ENCODE measurements at places on chromosomes 16 and 17. TPM values are rescaled to one million over a fixed set of nuclear protein-coding genes. Genes with fewer than 3 reads are reported as not detected.
A peak's percentile ranks its signal among the peaks of the same experiment; 100 is the strongest.

The DHRS7C gene
- not detected for total RNA-seq

The C16orf46 gene
- 2.3 TPM for total RNA-seq

The LLGL2 gene
- total RNA-seq, result 11.0 TPM

The WFIKKN2 gene
- total RNA-seq, result 2.0 TPM

The SLC6A4 gene
- 3.0 TPM for total RNA-seq

GRCh38 chr16:63913290-63913689, 1208.6 kb downstream of the CDH11 start:
- no peak for DNase-seq

DNA sequence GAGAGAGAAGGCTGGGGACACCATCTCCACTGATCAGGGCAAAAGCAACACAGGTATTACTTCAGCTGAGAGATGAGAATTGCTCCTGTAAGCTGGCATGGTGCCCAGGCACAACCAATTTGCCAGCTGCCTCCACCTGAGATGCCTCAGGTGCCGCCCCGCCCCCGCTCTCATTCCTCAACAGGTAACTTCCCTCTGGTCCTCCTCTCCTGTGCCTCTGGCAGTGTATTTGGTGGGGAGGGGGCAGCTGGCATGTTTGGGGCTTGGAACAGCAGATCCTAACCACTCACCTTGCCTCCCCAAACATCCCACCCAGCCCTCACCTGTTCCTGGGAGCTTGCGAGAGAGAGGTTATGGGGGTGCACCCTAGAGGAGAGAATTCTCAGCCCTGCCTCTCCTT, 2.9 kb upstream of the SRCIN1 start:
- no peak for DNase-seq

DNA sequence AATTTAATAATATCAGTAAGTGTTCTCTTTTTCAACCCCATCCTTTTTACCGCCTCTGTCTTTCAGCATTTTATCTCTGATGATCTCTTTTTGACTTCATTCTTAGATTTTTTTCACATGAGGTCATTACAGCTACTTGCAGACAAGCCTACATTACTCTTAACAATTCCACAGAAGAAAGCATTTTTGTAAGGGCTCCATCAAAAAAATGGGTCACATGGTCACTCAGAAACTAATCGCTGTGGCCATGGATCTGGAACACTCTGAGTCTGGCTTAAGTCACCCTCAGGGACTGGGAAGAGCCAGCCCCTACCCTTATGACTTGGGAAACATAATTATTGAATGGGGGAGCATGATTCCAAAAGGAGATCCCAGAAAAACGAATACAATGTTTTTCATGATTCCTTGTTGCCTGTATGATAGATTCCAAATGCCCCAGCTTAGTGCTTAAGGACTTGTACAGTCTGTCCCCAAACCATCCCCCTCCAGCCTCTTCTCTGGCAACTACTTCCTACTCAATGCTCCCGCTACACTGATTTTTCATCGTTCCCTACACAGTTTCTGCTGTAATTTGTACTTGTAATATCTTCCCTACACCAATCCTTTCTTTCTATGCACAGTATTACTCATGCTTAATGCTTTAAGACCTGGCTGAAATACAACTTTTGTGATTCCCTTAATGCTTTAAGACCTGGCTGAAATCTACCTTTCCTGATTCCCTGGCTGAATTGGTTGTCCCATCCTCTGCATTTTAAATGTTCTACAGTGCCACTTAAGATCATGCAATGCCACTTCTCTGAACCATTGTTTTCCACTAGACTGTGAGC, 457.8 kb downstream of the HS3ST4 start:
- DNase-seq, result no peak

- DNase-seq, result no peak
Measured at GRCh38 chr16:13936596-13937081, 16.7 kb downstream of the ERCC4 start.

GRCh38 chr17:52106072-52106471, 52.4 kb downstream of the CA10 start:
- DNase-seq, result no peak

GRCh38 chr17:82215095-82215971, 2.7 kb upstream of the CCDC57 start:
- no peak for DNase-seq

DNA sequence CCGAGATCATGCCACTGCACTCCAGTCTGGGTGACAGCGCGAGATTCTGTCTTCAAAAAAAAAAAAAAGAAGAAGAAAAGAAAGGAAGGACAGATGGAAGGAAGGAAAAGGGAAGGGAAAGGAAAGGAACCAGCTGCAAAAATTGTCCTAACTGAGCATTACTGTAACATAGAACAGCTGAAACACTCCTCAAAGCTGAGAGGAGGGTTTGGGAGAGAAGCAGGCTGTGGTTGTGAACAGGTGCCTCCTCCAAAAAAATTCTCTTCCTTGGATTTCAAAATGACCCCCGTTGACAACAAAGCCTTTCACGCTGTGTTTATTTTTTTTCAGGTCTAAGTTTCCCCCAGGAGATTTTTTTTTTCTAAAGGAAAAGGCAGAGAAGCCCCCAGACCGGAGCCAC, 541.4 kb downstream of the WWOX start:
- DNase-seq, result no peak

DNA sequence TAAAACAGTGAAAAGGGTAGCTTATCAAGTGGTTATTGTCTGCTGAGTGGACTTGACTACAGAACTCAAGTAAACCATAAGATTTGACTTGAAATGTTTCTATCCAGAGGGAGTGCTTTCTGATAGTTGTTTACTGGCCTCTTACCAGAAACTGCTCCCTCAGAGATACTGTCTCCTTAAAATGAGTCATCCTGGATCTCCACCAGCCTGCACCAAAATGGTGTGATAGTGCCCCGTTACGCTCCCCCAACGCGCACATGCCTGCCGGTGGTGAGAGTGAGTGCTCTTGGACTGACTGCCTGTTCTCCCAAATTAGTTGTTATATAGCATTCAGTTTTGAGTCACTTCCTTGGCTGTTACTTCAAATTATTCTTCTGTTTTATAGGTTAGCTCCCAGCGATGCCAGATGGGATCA, 22.9 kb downstream of the PRCD start:
- no peak for DNase-seq

- DNase-seq, result no peak
Measured at GRCh38 chr16:68776821-68777485, 39.9 kb downstream of the CDH1 start.

- no peak for DNase-seq
Measured at GRCh38 chr17:58272367-58273280, 8.1 kb downstream of the MPO start.

DNA sequence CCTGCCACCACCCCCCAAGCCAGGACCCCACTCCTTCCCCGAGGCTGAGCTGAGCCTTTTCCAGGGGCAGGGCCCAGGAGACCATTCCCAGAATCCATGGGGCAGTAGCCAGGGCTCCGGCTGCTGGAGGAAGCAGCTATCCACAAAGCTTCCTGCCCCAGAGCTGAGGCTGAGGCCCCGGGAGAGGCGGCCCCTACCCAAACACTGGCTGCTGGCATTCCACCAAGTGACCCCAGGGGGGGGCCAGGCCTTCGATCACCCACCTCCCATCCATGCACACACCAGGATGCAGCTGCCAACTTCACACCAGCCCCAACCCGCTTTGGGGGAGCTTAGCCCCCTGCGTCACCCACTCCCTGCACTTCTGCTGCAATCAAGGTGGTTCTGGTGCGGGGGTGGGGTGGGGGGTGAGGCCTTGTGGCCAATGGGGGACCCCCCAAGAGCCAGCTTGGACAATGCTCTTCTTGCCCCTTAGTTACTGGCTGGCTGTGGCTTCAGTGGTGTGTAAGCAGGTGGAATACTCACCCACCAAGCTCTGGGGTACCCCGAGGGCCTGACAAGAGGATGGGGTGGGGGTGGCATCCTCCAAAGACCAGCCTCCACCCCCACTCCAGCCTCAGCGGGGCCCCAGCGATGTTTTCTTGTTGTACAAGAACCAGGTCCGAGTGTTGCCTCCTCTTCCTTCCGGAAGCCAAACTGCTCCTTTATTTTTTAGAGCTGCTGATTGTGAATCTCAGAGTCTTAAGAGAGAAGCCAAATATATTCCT, 16.8 kb downstream of the MYBBP1A start:
- DNase-seq, result no peak

DNA sequence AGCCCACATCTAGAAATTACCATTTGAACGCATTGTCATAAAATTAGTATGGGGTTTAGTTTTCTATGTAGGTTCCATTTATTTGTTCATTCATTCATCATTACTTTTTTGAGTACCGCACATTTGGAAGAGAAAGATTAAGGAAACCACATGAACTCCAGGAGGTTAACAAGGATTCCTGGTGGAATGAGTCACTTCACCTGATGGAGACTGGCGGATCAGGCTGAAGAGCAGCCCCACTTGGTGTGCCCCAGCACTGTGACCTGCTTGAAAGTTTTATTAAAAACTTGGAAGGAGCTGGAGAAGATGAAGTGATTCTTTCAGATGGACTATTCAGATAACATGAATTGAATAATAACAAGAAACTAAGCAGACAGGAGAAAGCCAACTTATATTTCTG, 293.6 kb upstream of the CDH11 start:
- no peak for DNase-seq

- no peak for DNase-seq
Measured at GRCh38 chr17:40316571-40317344, 7.8 kb downstream of the RARA start.

DNA sequence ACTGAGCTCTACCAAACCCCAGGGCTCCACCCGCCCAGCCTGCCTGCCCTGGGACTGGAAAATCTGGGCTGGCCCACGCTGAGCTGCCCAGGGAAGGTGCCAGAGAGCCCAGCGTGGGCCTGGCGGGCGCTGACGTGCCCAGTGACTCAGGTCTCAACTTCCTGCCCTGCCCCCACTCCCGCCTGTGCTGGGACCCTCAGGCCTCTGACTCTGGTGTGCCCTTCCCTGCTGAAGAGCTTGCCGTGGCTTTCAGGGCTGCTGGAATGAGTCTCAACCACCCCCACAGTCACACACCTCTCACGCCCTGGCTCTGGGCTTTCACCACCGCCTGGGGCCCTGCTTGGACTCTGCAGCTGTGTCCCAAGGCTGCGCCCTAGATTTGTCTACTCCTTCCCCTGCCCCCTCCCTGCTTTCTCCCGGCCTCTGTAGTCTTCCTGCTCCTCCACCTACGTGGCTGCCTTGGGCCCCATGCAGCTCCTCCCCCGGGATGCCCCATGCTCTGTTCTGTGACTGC, 10.4 kb downstream of the LLGL1 start:
- DNase-seq, result no peak

DNA sequence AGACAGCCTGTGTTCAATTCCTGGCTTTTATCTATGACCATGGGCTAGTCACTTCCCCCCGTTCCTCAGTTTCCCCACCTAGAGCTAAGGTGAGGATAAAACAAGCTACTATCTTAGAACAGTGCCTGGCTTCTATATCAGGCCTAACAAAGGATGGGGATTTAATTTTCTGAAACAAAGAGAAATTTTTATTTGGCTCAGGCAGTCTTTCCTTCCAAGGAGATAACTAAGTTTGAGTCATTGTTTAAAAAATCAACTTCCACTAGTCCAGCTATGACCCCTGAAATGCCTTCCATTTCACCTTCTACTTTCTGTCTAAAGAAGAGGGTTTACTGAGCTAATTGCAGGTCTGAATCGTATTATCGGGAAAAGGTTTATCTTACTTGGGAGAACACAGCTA, 99.0 kb downstream of the CMIP start:
- no peak for DNase-seq

GRCh38 chr16:23040246-23040645, 109.0 kb downstream of the USP31 start:
- no peak for DNase-seq

DNA sequence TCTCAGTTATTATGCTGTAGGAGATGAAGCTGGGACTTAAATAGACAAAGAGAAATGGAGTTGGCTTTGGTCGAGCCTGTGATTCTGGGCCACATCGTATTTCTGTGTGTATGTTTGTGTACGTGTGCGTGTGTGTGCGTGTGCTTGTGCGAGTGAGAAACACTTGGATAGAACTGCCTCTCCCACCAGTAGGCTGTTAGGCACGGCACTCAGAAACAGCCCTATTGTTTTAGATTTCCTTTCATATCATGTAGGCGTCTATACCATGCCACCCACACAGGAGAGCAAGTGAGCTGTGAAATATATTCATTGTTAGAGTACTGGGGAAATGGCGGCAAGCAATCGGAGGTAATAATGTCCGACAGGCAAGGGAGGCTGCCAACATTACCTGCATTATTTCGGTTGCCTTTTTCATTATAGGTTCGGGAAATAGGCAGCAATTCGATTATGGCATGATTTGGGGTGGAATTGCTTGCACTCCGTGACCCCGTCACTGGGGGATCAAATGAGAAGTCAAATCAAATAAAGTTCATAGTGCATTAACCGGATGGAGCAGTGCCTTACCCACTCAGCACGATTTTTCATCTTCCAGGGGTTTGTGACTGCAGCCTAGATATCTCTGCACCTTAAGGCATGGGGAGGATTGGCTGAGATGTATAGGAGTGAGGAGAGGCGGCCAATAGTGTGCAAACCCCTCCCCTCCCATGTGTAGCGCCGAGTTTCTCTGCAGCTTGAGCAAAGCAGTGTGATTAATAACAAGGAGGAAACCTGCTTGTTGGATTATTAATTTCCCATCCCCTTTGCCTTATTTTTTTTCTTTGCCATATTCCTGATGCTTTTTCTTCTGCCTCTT, 89.6 kb downstream of the RBFOX1 start:
- no peak for DNase-seq

DNA sequence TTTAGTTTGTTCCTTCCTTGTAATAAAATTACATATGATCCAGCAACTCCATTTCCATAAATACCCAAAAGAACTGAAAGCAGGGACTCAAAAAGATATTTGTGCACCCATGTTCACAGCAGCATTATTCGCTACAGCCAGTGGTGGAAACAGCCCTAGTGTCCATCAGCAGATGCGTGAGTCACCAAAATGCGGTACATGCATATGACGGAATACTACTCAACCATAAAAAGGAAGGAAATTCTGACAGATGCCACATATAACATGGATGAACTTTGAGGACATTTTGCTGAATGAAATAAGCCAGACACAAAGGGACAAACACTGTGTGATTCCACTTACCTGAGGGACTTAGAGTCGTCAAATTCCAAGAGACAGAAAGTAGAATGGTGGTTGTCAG, 9.1 kb upstream of the SLC47A2 start:
- no peak for DNase-seq

GRCh38 chr17:44793885-44794842, 35.4 kb downstream of the ADAM11 start:
- DNase-seq, result peak; percentile 17

- DNase-seq, result no peak
Measured at GRCh38 chr16:11290102-11290893, 9.2 kb upstream of the PRM1 start.

- DNase-seq, result no peak
Measured at GRCh38 chr17:31677681-31678080, 181.4 kb downstream of the COPRS start.

DNA sequence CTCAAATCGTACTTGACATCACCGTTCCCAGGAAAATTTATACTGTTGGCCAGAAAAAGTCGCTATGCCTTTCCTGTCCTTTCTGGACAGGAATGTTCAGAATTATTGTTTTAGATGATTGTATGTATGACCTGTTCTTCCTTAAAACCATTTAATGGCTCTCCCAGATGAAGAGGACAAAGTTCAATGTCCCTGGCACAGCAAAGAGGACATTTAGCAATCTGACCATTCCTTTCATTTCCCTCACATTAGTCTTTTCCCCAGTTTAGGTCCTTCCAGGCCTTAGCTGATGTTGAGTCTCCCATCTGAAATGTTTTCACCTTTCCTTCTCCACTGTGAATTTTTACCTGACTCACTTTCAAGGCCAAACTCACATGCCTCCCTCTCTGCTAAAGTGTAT, 938.9 kb downstream of the CDH11 start:
- DNase-seq, result no peak
